Ascending aorta (tissue), 2 donors: ENCODE measurements at places on chromosomes 6 and 20.

DNA sequence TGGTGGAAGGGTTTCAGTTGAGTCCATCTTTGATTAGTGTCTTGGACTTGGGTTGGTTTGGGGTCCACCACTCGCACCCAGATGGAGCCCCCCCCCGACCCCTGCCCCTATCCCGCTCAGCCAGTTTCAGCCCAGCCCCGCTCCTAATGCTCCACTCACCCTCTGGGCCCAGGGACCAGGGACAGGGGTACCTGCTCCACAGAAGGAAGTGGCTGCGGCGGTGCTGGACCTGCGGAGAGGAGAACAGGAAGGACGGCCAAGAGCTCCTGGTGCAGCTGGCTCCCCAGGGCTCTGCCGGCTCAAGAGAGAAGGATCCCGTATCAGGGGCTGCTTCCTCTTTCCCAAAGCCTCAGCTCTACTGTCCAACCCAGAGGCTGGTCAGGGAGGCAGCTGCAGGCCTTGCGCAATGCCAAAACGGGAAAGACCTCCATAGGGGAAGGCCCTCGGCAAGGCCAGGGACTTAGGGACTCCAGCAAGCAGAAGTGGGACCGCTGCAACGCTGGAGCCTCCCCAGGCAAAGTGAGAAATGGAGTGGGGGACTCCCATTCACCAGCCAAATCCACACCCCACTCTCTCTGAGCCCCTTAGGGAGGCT is at the start of gene SIGLEC1:
TSS of gene SIGLEC1 (minus strand) at position 322 of the 595 bp plus-strand sequence. CDS start 5,472 bp downstream, outside the sequence.
- peak; percentile 46 for DNase-seq

- no peak for DNase-seq
Measured at GRCh38 chr6:160226118-160226591, 32.5 kb downstream of the SLC22A2 start.

GRCh38 chr20:52234302-52235045 is 42.9 kb upstream of the ZFP64 start:
- DNase-seq, result no peak

DNA sequence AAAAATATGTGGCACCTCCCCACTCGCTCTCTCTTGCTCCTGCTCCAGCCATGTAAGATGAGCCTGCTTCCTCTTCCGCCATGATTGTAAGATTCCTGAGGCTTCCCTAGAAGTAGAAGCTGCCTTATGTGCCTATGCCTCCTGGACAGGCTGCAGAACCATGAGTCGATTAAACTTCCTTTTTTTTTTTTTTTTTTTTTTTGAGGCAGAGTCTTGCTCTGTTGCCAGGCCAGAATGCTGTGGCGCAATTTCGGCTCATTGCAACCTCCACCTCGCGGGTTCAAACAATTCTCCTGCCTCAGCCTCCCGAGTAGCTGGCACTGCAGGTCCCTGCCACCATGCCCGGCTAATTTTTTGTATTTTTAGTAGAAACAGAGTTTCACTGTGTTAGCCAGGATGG is 112.5 kb downstream of the FAM217A start:
- no peak for DNase-seq

- DNase-seq, result no peak
Measured at GRCh38 chr20:56362833-56363413, 4.1 kb downstream of the FAM210B start.

DNA sequence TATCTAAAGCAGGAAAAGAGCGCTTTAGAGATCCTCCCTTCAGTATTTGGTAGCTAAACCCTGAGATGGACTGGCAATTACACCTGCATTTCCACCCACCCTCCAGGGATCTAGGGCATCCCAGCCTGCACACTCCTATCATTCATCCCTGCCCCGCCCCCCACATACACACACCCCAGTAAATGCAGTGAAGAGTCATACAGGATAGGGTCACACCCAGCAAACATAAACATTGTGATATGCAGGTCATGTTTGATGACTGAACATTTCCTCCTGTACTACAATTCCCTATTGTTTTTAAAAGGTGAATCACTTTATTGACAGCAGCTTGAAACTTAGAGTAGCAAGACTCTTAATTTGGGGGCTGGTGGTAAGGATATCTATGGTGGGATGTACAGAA is 112.9 kb downstream of the FOXO3 start:
- DNase-seq, result no peak

DNA sequence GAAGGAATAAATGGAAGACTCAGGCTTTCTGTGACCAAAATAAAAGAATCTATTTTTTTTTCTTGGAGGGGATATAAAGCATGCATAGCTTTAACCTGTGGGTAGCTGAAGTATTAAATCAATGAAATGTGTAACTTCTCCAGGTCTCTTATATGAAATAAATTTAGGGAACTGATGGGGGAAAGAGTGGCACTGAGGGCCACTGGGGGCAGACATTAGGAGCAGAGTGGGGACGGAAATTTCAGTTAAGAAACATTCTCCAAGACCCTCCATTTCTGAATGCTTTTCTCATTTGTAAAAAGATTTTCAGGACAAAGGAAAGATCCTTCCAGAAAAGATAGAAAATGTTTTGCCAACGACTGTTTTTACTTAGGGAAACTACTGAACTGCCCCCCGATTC is 131.0 kb downstream of the GPX5 start:
- DNase-seq, result no peak

- DNase-seq, result no peak
Measured at GRCh38 chr6:89082486-89082891, 1.9 kb downstream of the PNRC1 start.

- DNase-seq, result no peak
Measured at GRCh38 chr6:13146442-13146841, 181.9 kb downstream of the TBC1D7 start.

- no peak for DNase-seq
Measured at GRCh38 chr20:4661191-4661590, 60.5 kb upstream of the PRND start.

GRCh38 chr6:156950084-156950483 is 172.9 kb downstream of the ARID1B start:
- DNase-seq, result no peak

DNA sequence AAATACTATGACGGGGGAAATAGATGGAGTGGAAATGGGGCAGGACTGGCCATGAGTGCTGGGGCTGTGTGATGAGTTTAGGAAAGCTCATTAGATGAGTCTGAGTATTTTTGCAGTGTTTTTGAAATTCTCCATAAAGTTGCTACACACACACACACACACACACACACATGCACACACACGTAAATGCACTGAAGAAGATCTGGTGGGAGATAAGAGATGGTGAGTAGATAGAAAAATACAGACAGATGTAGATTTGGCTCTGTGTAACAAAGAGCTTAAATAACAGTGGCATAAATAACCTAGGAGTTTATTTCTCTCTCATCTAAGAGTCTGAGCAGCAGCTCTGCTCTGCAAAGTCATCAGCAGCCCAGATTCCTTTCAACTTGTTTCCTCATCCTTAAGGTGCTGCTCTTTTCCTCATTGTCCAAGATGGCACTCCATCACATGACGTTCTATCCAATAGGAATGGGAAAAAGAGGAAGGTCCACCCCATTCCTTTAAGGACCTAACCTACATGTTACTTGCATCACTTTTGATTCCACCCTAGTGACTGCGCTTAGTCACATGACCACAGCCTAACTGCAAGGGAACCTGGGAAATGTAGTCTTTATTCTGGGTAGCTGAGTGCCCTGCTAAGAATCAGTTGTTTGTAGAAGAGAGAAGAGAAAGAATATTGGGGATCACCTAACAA is 76.4 kb downstream of the EYA2 start:
- no peak for DNase-seq

DNA sequence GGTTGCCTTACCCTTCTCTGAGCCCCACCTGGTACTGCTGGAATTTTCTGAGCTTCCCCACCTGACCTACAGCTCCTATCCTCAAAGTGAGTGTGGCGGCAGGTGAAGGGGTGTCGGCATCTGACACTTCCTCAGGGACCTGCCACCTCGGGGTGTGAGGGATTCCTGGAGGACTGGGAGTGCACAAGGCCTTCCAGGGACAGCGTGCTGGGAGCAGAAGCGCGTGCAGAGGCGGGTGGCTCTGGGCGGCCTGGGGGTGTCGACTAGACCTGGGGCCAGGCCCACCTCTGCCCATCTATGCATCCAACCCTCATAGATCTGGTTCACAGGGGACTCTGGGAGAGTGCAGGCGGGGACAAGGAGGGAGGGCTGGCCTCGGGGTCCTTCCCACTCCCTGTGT is 7.8 kb downstream of the DLGAP4 start:
- DNase-seq, result no peak

DNA sequence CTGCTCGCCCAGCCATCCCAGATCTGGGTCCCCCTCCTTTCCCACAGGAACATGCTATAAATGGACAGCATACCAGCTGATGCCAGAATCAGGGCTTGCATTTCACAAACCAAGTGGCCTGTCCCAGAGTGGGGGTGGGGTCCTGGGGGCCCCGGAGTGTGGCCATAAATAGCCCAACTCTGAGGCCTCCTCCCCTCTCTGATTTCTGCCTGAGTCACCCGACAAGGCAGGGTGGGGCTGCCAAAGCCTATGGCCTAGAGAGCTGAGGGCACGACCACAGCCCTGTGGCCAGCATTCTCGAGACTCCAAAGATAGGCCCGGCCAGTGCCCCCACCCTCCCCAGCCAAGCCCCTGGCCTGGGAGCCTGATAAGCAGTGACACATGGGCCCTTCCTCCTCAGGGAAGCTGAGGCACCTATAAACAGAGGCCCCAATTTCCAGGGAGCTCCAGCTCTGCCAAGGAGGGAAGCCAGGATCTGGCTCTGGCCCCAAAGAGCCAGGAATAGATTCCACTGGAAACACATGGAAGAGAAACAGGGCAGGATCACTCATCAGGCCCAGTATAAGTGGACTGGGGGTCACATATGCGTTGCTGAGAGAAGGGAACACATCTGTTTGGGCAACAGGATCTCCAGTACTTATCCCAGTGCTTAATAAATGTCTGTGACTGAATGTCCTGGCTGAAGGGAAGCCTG is 20.3 kb downstream of the SNTA1 start:
- peak; percentile 75 for DNase-seq

- DNase-seq, result no peak
Measured at GRCh38 chr6:146790561-146791091, 191.9 kb downstream of the ADGB start.

DNA sequence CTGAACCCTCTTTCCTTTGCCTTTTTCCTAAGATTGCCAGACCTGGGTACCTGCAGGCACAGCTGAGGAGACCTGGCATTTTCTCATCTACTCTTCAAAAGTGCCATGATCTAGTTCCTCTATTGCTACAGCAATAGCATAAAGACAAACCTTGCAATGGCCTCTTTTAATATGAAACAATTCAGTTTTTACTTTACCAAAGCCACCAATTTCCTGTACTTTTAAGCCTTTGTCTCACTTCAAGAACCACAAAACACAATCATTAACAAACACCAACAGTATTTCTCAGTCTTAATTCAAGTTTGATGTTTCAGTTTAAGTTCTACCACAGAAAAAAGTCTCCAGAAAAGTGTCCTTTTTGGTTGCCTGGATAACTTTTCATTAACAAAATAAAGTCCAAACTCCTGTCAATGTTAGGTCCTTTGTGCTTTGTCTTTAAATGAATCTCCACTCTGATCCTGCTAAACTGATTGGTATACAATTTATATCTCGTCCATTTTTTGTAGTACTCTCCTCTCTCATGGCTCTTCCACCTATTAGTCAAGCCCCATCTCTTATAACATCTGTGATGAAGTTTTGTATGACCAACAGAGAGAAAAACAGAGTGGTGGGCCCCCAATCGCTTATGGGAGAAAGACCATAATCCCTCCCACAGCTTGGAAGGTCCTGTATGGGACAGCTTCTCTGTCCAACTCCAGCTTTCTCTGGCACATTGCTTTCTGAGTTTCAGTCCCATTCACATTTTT is 50.5 kb upstream of the THEMIS start:
- DNase-seq, result no peak

- no peak for DNase-seq
Measured at GRCh38 chr6:16979677-16980370, 122.0 kb upstream of the STMND1 start.

DNA sequence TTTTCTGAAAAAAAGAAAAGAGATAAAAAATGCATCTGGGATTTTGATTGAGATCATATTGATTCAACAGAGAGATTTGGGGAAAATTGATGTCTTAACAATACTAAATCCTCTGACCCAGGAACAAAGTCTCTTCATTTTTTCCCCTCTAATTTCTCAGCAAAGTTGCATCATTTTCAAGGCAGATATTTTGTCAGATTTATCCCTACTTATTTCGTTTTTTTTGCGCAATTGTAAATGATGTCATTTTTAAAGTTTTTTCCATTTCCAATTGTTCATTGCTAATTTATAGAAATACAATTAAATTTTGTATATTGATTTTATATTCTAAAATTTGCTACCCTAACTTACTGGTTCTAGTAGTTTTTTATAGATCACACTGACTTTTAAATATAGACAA is 97.7 kb upstream of the TMEM170B start:
- no peak for DNase-seq

DNA sequence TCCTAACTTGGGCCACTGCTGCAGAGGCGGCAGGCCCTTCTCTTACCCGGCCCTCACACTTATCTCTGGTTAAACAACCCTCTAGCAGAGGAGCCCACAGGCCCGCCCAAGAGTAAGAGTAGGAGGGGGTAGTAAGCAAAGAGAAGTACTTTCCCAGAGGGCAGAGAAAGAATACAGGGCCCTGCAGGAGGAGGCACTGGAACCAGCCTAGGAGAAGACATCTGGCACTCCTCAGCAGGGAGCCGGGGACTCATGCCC is 10.1 kb downstream of the MTCH1 start:
- no peak for DNase-seq

DNA sequence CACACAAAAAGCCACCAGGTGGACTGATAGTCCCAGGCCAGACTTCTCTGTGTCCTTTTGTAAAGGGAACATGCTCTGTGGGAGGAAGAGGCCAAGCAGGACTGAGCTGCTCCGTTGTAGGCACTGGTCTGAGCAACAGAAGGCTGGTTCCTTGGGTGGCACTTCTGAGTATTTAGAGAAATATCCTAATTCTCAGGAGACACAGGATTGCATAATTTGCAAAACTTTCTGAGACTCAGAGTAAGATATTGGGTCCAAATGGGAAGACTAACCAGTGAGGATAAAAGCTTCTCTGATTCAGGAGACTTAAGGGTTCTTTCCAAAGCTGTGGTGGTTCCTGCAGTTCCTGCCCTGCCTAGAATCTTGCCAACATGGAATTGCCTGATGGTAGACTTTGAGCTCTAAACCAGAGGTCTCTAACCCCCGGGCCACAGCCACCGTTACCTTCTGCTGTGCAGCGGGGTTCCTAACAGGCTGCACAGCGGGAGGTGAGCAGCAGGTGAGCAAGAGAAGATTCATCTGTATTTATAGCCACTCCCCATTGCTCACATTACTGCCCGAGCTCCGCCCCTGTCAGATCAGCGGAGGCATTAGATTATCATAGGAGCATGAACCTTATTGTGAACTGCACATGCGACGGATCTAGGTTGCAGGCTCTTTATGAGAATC is 107.0 kb downstream of the OLIG3 start:
- no peak for DNase-seq

- no peak for DNase-seq
Measured at GRCh38 chr6:1346558-1347091, 34.7 kb downstream of the FOXQ1 start.

- no peak for DNase-seq
Measured at GRCh38 chr20:58596750-58597248, 54.3 kb upstream of the STX16 start.
